ENCODE measurements at places on chromosomes 7 and 10.

DNA sequence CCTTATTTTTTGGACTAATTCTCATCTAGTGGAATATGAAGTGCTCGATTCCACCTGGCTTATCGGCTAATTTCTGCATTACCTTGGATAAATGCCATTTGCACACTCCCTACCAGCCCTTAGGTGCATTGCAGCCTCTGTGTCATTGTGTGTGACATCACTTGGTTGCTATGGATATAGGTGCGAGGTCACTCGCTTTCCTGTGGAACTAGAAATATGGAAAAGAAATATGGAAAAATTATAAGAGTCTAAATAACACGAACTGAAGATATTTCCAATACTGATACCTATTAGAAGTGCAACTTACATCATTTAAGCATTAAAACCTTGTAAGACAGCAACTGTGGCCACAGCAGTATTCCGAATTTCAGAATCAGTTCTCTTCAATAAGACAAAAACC is 2.0 kb downstream of the YWHAG start:
- H3K36me3 ChIP-seq = no peaks in the 10 kb centered on the region
- DNase-seq = no peak
- H3K27ac ChIP-seq = peak overlapping the region; percentile 100

DNA sequence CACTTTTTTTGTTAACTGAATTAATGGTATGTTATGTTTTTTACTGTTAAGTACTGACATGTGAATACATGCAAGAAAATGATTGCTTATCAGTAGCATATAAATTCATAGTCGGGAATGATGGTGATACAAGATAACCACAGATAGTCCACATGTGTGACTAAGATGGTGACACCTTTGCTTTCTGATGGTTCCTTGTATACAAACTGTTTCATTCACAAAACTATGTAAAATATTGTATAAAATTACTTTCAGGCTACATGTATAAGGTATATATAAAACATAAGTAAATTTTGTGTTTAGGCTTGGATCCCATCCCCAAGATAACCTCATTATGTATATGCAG is 10.0 kb downstream of the CISD1 start:
- peaks cover 25% of the 10 kb centered on the region for H3K4me1 ChIP-seq
- no peak for DNase-seq
- H3K27me3 ChIP-seq = no peaks in the 10 kb centered on the region

- H3K4me1 ChIP-seq = peaks cover 8% of the 10 kb centered on the region
- no peaks in the 10 kb centered on the region for H3K27me3 ChIP-seq
- H3K36me3 ChIP-seq = no peaks in the 10 kb centered on the region
- no peak for DNase-seq
Observed at GRCh38 chr10:103802637-103803353, 52.6 kb downstream of the SH3PXD2A start.

DNA sequence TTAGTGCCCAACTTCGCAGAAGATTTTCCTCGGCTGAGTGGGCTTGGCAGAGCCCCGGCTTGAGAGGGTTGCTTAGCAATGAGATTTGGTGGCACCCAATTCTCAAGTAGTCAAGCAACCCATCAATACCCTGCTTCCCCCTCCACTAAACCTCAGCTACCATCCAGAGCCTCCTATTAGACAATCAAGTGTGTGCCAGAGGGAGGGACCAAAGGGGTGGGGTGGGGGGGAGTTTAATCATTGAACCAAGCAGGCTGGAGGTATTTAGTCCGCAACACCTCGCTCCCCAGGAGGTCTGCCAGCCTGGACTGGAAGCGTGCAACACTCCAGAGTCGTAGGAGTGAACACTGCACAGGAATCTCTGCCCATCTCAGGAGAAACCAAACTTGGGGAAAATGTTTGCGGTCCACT is at the start of gene HKDC1:
HKDC1 (plus strand) TSS at position 292 of the 411 bp plus-strand sequence; CDS start at position 396, 104 bp downstream.
- DNase-seq = no peak
- H3K4me1 ChIP-seq = peaks cover 3% of the 10 kb centered on the region
- no peaks in the 10 kb centered on the region for H3K36me3 ChIP-seq
